ENCODE measurements at places on chromosomes 5 and 9.

DNA sequence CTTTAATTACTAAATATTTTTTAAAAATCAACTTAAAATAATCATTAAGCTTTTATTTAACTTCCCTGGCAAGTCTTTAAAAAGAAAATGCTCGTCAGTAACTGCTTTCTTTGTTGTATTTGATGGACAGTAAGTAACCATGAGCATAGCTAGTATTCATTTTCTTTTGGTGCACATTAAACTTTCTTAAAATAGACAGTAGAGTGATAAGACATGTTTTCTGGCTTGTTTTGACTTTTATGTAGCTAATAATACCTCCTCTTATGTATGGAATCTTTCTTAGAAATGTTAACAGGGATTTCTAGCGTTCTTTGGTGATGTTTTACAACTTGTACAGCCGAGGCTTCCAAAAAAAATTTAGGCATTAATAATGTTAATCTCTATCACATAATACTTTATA, 22.6 kb downstream of the FBXO38 start:
- no peak for DNase-seq

DNA sequence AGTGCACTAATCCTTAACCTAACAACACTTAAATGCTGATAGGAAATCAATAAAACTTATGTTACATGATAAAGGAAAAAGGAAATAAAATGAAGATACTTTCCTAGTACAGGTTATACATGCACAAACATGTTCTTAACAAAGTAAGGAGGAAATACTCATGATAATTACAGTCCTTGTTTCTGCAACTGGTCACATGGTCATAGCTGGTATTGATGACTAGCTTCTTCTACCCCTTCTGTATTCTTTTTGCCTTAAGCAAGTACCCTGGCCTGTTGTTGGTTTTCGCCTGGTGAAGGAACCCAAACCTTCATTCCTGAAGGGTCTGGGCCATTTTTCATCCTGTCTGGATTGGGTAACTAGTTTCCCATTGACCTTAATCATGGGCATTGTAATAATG, 93.7 kb upstream of the FBN2 start:
- DNase-seq = no peak

GRCh38 chr5:137395011-137395755, 103.9 kb downstream of the SPOCK1 start:
- no peak for DNase-seq

DNA sequence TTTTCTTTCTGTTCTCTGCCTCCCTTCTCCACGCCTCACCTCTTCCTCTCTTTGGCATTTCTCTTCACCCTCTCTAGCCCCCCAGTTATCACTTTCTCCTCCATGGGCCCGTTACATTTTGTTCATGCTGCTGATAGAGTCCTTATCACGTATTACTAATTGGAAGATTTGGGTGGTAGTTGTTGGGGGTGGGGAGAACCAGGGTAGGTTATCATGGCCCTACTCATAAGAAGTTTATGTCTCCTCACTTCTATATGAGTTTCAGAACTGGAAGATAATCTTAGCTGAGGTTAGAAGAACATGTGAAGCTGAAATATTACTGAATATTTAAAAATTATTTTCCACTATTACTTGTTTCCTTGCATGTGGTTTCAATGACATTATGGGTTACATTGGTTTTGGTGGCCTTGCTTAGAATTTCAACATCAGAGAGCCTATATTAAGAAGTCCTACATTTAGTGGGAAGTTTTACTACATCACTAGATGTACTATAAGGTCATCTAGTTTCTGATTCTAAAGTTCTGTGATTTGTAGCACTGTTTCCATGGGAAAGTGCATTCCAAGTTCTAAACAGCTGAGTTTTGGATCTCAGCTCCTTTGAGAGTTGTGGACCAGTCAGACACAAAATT, 36.8 kb downstream of the PIP5K1B start:
- no peak for DNase-seq

GRCh38 chr5:91146230-91146629, 236.9 kb downstream of the ARRDC3 start:
- DNase-seq = no peak

Data from activated CD4-positive, alpha-beta T cell treated with anti-CD3 and anti-CD28 coated beads, Interleukin-2, Interleukin-6, amounts not matched to agents 100 ng/mL and 50 ng/mL, durations not matched to agents 16 hours and 8 hours (primary cell).